Activated T-cell treated with anti-CD3 and anti-CD28 coated beads for 24 hours (primary cell): ENCODE measurements at places on chromosomes 12 and 14.

GRCh38 chr12:58954002-58954401 lies 33.7 kb upstream of the LRIG3 start:
- DNase-seq, result no peak

DNA sequence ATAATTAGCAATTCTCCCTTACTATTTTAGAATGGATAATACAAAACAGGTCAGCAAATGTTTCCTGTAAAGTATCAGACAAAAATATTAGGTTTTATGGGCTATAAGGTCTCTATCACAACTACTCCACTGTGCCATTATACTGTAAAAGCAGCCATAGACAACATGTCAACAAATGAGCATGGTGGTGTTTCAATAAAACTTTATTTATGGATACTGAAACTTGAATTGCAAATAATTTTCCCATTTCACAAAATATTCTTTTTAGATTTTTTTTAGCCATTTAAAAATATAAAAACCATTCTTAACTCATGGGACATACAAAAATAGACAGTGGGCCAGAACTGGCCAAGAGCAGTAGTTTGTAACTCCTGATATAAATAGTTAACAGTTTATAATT lies 15.4 kb downstream of the RECQL start:
- no peak for DNase-seq

DNA sequence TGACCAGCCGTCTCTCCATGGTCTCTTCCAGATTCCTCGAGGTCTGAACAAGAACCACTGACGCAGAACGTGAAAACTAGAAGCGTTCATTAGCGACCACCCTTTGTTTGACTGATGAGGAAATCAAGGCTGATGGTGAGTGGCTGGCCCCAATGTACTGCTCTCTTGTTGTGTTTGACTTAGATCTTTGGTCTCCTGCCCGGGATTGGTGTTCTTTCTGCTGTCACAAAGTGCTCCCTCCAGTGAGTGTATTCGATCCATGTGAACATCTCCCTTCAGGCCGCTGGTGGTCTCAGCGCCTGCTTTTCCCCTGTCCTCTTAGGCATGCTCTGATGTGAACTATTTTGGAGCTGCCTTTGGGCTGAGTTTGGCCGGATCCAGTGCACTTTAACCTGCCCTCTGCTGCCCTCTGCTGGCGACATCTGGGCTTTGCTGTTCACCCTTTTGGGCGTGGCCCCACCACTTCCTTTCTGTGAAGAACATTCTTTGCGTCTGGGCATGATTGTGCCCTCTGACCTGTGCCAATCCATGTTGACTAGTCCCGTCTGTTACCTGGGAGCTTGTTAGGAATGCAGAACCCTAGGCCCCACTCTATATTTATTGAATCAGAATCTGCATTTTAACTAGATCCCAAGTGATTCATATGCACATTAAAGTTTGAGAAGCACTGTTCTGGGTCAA lies 279.1 kb downstream of the TTC6 start:
- DNase-seq, result peak; percentile 69

GRCh38 chr12:43914391-43914790 lies 78.5 kb downstream of the TMEM117 start:
- no peak for DNase-seq

DNA sequence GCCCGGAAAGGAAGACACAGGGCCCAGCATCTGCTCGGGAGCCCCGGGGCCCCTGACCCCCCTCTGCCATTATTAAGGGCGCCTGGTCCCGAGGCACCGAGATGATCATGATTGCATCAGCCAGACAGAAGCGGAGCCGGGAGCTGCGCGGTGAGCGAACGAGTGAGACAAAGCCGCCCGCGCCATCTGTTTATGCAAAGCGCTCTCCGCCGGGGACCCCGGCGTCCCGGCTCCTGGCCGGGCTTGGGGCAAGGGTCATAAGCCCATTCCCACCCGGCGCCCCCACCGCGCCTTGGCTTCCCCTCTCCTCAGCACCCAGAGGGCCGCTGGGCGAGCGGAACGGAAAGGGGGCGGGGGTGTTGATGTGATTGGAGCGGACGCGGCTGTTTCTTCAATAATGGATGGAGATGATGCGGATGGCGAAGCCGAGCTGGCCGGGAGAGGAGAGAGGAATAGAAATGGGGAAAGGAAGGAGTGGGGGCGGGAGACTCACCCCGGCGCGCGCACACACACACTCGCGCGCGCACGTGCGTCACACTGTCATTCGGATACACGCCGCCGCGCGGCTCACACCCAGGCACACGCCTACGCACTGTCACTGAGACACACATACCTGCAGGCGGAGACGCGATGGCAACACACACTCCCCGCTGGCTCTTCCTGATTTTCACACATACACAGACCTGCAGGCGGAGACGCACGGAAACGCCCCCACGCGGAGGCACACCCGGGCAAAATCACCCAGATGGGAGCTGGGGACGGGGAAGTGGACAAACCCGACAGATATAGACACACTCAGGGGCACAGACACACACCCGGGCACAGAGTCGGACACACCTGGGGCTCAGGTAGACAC lies 10.7 kb downstream of the STAC3 start:
- DNase-seq, result peak; percentile 56

DNA sequence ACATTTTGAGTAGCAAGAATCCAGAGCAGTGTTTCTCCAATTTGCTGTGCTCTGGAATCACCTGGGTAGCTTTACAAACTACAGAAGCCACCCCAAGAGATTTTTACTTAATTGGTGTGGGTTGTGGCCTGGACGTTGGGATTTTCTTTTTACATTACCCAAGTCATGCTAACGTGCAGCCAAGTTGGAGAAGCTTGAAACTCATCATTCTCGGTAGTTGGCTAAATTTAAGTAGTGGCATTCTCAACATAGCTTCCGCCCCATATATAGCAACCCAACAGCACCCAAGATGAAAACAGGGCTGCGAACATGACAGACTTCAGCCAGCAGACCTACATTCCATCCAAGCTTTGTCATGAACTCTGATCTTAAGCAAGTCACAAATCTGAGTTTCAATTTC lies 25.0 kb downstream of the DAD1 start:
- DNase-seq, result no peak

DNA sequence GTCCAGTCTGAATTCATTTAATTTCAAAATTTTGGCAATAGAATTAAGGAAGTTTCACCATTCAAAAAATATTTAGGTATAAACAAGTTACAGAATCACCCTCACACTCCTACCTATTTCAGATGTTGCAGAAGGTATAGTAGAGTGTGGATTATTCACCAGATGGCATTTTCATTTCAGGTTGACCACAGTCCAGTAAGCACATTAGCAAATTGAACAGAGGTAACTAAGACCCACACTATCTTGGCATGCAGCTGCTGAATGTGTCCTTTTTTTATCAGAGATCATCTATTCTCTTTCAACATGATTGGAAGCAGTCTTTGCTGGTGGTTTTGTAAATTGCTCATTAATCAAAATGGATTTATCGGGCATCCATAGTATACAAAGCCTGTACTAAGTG lies 151.8 kb upstream of the GARIN6 start:
- DNase-seq, result no peak

GRCh38 chr12:93812626-93813025 lies 135.5 kb downstream of the CRADD start:
- DNase-seq, result no peak

- DNase-seq, result no peak
Observed at GRCh38 chr12:116067892-116068291, 209.6 kb downstream of the MED13L start.

- no peak for DNase-seq
Observed at GRCh38 chr12:90515199-90516175, 439.5 kb downstream of the CCER1 start.

- peak; percentile 53 for DNase-seq
Observed at GRCh38 chr12:116559162-116559935, at the start of gene MAP1LC3B2. MAP1LC3B2 (plus strand) TSS chr12:116559381; CDS start chr12:116575943, 16,562 bp downstream.

DNA sequence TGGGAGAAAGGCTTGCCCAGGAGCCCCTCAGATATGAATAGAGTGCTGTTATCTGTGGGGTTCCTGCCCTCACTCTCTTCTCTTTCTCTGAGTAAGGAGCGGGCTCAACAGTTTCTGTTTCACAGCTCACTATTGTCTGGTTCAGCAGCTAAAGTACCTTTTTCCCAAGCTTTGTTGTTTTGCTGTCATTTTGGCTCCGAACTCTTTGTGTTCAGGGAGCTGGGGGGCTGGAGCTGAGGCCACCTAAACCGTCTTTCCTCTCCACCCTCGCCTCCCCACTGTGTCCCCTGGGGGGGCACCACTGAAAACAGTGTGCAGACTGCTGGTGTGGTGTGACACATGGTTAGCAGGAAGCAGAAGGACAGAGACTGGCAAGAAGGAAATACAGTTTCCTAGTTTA lies 51.4 kb downstream of the FBXW8 start:
- no peak for DNase-seq

- no peak for DNase-seq
Observed at GRCh38 chr14:81091139-81091538, 129.6 kb downstream of the GTF2A1 start.

GRCh38 chr12:132352896-132353800 lies 23.8 kb upstream of the GALNT9 start:
- no peak for DNase-seq

- peak; percentile 45 for DNase-seq
Observed at GRCh38 chr14:102096569-102097188, 9.8 kb upstream of the HSP90AA1 start.

DNA sequence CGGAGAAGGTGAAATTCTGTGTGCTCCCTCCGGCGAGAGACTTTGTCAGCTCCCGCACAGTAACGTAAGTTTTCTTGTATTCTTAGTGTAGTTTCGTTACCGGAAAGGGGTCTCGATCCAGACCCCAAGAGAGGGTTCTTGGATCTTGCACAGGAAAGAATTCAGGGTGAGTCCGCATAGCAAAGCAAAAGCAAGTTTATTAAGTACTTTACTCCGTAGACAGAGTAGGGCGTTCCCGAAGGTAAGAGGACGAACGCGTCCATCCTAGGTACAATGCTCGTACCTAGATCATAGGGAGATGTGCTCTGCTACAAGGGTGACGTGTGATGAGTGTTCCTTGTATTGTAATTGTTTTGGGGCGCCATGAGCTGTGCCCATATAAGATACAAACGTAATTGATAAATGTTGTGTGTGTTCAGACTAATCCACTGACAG lies 293 bp downstream of the IFI27L1 start:
- no peak for DNase-seq

DNA sequence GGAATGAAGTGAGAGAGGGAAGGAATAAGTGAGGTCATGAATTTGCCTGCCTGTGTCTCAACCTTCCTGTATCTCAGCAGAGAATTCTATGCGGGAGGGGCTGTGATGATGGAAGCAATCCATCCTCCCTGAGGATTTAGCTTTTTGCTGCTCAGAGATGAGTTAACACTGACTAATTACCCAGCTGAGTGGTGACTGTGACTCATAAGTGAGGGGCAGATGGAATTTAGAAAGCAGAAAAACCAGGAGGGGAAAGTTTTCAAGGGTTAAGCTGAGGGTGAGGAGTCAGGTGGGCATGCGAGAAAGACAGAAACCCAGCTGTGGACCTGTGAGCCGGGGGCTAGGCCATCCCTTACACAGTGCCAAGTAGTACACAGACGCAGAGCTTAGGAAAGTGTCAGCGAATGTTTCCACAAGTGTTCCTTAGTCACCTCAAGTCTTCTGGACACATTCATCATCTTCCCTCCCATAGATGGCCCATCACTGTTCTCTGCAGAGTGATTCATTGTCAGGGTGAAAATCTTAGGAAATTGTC lies 277.9 kb downstream of the IPO8 start:
- no peak for DNase-seq
